Activated naive CD4-positive, alpha-beta T cell (primary cell): ENCODE measurements at places on chromosomes 5 and 9.
A peak's percentile ranks its signal among the peaks of the same experiment; 100 is the strongest.

- no peak for DNase-seq
These were observed 48.9 kb upstream of the RNF130 start for GRCh38 chr5:180120237-180121101.

DNA sequence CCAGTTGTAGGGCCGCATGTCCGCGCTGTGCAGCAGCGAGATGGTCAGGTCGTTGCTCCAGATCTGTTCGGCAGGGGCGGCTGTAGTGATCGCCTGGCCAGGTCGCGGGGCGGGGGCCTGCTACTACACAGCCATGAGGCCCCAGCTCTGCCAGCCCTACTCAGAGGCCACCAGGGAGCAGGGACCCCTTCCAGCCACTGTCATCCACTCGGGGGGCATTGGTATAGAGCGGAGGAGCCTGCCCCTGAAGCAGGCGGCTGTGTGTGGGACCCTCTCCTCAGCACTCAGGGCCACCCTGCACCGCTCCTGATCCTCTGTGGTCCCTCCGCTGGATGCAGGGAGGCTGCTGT, 1.7 kb downstream of the FBXW5 start:
- no peak for DNase-seq

GRCh38 chr5:172450861-172451695, 3.2 kb downstream of the SH3PXD2B start:
- no peak for DNase-seq

- DNase-seq: no peak
These were observed 577 bp downstream of the TUT7 start for GRCh38 chr9:86353655-86354010.

GRCh38 chr5:169757016-169757415, 119.9 kb downstream of the DOCK2 start:
- DNase-seq: no peak

DNA sequence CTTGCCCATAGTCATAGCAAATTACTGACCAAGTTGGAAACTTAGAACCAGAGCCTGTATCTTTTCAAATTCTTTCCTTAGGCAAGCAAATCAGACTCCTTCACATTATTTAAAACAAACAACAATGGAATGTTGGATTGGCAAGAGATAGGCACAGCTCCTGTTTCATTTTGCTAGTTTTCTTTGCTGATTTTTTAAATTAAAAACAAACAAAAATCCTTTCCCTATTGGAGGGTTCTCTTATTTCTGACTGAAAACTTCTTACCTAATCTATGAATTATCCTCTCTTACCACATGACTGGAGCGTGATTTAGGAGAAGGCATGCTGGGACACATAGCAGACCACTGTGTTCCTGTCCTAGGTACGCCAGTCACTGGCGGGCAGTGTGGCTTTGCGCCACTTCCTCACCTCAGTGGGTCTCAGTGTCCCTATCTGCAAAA, 63.0 kb downstream of the TTC39B start:
- no peak for DNase-seq

DNA sequence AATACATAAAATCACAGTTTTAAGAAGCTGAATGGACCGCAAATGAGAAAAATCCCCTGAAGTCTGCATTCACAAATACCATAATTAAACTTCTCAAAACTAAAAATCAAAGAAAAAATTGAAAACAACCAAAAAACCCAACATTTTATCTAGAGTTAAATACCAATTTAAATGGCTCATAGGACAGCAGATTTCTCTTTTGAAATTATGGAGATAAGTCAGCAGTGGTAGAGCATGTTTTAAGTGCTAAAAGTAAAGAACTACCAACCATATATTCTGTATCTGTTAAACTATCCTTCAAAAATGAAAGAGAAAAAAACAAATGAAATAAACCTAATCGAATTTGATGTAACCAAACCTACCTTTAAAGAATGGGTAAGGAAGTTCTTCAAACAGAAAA, 862.8 kb downstream of the TAF11L14 start:
- no peak for DNase-seq

- no peak for DNase-seq
These were observed 27.8 kb upstream of the SLC6A19 start for GRCh38 chr5:1173485-1174070.

DNA sequence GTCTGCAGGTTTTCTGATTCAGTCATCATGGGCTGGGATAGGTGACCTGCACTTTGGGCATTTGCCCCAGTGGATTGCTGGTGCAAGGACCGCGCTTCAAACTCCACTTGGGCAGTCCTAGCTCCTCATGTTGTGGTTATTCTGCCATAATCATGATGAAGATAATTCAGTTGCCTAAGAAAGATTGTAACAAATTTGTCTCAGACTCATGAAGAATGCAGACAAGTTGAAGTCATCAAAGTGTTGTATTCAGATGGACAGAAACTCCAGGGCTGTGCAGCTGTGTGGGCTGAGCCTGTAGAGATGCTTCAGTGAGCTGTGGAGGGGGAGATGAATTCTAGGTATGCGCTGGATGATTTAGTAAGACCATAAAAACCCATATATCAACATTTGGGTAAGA, 38.5 kb downstream of the TARS1 start:
- DNase-seq: no peak

GRCh38 chr9:79408200-79408599, 163.6 kb upstream of the TLE4 start:
- DNase-seq: no peak

DNA sequence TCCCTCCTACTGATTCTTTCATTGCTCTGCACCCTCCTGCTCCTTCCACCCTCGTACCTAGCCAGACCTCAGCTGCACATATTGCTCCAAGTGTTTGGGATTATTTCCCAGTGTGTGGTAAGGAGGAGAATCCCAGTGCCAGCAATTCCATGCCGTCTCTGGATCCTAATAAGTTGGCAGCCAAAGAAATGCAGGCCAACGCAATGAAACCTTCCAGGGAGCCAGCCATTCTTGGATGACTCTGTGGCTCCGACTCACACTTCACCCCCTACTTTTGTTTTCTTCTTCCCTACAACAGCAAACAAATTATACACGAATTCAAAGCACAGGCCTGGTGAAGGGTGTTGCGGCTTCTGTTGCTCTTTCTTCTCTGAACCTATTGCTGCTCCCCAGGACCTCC, 82.5 kb upstream of the SLC1A3 start:
- no peak for DNase-seq

GRCh38 chr9:111839387-111839786, 44.6 kb upstream of the SHOC1 start:
- no peak for DNase-seq

- peak; percentile 39 for DNase-seq
These were observed 142.6 kb upstream of the LMX1B start for GRCh38 chr9:126471084-126471624.

GRCh38 chr5:59587489-59588337, 305.8 kb downstream of the PDE4D start:
- DNase-seq: no peak

GRCh38 chr5:80369521-80369920, 38.3 kb upstream of the ZFYVE16 start:
- DNase-seq: no peak

DNA sequence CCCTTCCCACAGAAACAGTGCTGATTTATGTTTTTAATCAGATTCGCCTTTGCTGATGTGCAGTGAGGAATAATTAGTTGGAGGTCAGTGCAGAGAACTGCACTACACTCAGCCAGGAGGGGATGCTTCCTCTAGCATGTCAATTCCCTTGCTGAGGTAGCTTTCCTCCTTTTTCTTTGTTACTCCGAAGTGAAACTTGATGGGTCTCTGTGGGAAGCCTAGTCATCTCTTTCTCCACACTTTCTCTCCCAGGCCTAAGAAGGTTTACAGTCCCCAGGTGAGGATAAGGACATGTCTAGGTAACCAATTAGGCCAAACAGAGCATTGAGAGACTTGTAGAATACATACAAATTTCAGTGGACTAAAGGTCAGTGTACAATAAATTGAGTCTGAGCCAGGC, 461.8 kb downstream of the KIF4B start:
- no peak for DNase-seq

GRCh38 chr5:128491291-128491690, 46.8 kb downstream of the FBN2 start:
- DNase-seq: no peak

DNA sequence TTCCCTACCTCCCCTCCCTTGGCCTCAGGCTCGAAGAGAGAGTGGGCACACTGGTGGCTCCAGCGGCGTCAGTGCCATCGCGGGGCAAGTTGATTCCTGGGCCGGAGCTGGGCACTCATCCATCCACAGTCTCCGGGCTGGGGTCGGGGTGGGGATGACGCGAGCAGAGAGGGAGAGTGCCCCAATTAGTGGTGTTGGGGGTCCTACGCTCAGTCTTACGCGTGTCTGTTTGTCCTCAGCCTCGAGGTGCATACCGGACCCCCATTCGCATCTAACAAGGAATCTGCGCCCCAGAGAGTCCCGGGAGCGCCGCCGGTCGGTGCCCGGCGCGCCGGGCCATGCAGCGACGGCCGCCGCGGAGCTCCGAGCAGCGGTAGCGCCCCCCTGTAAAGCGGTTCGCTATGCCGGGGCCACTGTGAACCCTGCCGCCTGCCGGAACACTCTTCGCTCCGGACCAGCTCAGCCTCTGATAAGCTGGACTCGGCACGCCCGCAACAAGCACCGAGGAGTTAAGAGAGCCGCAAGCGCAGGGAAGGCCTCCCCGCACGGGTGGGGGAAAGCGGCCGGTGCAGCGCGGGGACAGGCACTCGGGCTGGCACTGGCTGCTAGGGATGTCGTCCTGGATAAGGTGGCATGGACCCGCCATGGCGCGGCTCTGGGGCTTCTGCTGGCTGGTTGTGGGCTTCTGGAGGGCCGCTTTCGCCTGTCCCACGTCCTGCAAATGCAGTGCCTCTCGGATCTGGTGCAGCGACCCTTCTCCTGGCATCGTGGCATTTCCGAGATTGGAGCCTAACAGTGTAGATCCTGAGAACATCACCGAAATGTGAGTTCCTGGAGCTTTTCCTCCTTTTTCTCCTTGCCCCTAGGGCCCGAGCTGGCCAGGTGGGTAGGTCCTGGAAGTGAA, 861 bp downstream of the NTRK2 start:
- no peak for DNase-seq

DNA sequence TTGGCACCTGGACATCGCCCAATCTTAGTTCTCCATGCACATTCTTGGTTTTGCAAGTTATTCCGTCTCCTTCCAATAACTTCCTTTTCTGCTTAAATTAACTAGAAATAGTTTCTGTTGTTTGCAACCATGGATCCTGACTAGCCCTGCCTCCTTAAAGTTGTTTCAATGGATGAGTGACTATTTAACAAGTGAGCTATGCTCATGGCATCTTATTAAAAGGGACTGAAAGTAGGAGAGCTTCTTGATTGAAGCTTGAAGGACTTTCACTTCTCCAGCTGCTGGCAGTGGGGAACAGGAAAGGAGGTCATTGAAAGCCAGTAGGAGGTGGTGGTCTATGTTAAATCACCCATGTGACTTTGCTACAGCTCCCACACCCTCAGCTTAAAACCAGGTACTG, 466.8 kb downstream of the ARHGEF28 start:
- no peak for DNase-seq

DNA sequence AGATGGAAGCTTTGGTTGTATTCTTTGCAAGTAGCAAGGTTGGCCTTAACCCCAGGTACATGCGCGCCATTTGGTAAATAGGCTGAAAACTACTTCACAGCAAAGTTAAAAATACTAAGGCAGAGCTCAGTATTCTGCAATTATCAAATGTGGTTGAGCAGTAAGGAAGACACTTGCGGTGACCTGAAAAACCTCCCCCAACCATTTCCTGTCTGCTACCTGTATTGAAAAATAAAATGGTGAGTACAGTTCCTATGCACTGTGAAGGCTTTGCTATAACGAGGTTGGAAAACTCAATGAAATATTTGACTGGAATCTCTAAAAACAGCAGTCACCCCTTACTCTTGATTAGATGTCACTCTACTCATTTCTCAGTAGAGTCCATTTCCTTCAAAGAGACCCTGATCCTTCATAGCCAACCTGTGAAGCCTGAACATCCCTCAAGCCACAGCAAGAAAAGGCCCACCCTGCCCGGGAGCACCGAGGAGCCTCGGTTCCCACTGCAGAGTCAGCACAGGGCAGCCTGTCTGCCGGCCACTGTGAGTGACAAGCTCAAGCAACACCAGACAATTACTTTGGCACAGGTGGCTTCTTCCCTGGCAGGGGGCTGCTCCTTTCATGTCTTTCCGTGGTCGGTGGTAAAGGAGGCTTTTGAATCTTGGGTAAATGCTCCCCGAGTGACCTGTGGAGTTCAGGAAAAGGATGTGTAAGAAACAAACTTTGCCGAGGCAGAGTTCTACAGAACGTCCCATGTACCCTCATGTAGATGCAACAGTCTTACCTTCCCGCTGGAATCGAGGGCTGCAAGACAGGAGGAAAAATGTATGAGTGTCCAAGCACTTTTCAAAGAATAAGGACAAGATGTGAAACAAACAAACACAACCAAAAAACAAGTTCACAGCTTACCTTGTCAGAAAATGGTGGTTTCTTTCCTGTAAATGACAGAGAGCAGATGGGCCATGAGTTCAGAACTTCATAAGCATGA, 29.6 kb downstream of the C5orf58 start:
- no peak for DNase-seq

GRCh38 chr9:35114840-35115628, 628 bp downstream of the ATOSB start:
- no peak for DNase-seq

DNA sequence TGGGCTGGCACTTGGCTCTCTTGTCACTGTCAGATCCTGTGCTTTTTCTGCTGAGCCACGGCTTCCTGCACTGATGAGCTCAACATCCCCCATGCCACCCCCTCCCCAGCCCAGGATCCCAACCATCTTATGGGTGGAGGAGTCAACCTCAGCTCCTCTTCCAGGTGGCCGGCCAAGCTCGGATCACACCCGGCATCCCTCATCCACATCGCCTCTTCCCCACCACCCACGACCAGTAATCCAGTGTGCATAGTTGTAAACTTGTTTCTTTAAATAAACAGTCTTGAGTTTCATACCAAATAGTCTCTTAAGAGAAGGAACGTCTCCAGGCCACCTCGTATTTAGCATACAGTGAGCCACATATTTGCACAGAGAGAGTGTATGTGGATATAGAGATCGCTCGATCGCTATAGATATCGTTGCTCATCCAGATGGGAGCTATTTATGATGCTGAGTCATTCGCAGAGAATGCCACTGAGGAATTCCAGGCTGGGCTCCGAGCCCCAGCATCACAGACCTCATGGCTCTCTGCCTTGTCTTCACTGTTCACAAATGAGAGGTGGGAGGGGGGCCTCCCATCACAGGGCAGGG, 61.8 kb upstream of the CPLX2 start:
- DNase-seq: no peak

DNA sequence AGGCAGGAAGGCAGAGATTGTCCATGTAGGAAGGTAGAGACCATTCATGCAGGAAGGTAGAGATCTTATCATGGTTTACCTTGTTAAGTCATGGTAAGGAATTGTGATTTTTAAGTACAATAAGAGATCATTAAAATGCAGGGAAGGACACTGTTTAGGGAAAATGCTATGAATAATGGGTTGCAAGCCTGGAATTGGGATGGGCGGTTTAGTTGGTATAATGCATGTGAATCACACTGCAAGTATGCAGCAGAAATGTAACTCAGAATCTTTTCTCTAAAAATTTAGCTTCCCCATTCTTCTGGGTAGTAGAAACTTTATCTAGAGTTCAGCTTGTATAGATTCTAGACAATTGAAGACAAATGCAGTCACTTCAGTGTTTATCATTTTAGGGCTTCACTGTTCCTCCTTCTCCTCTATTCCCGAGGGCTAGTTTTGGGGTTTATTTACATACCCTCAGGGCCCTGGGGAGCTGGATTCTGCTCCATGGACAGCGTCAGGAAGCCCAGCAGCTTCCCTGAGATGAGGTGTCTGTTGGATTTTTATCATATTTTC, 212.0 kb downstream of the SREK1 start:
- no peak for DNase-seq

- no peak for DNase-seq
These were observed at the start of gene GGTA1 for GRCh38 chr9:121499427-121500164. TSS of gene GGTA1 (minus strand) at chr9:121499844. CDS start at chr9:121467922, 31,922 bp downstream.

- no peak for DNase-seq
These were observed 93.6 kb upstream of the ALDH1B1 start for GRCh38 chr9:38298904-38299303.
